ENCODE measurements at places on chromosomes 12 and 14.

DNA sequence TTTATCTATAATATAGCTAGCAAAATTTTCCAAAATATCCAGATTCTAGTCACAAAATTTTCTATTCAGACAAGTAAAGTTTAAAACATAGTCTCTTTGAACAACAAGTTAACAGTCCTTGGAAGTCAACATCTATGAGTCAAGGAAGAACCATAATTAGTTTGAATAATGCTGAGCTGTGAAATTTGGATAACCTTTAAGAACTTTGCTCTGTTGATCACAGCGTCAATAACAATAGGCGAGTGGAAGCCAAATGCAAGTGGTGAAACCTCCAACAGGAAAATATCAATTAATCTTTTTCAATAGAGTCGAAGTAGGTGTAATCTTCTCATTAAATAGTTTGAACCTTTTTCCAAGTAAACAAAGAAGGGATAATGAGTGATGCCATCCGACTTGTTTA is 466.6 kb downstream of the FOXG1 start:
- DNase-seq = no peak

DNA sequence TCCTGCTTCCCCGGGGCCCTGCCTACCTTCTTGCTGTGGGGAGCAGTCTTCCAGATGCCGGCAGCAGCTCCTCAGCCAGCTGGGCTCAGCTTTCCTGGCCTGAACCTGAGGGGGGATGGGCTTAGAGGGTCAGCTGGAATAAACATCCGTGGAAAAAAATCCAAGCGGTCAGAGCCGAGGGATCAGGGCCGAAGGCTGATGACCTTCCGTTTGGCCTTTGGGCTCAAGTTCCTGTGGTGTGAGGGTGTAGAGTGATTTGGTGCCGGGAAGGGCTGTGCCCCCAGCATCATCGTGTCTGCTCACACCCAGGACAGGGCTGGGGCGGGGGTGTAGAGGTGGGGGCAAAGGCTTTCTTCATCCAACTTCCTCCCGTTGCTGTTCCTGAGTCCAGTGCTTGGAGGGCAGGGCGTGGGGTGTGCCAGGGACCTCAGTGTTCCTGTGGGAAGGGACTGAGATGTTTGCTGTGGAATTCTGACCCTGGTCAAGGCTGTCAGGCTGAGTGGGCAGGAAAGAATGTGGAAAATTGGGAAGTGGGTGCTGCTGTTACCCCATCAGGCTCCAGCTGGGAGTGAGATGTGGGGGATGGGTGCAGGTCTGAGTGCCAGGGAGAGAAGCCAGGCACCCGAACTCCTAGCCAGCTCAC is 2.6 kb downstream of the SMIM41 start:
- DNase-seq = no peak

- DNase-seq = no peak
Observed at GRCh38 chr12:54956818-54957641, 27.5 kb downstream of the TESPA1 start.

- peak; percentile 82 for DNase-seq
Observed at GRCh38 chr14:69715725-69716477, 51.0 kb upstream of the SRSF5 start.

DNA sequence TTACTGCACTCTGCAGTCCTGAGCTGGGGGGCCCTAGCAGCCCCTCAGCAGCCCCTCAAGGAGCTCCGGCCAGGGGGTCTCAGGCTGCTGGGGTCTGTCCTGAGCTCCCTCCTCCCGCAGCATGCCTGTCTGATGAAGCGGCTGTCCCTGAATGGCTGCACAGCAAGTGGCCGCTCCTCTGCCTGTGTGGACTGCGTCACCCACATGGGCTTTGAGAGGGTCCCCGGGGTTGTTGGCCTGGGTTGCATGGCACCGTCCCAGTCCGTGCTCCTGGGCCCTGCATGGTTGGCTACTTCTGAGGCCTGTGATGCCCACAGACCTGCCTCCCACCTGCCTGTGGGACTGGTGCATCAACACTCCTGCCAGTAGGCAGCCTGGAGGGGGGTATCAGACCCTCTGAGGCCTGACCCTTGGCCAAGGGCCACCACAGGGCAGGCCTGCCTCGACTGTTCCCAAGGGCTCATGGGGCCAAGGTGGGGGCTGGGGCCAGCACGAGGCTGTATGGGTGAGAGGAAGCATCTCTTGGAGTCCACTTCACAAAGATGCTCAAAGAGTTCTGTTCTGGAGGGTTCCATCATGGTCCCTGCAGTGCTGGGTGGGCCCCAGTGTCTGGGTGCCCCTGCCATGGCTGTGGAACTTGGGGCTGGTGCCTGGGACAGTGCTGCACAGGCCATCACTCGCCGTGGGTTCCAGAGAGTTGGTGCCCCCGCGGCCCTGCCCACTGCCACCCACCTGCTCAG is 12.2 kb downstream of the CEP170B start:
- DNase-seq = no peak

GRCh38 chr12:13176256-13176655 is 20.3 kb upstream of the EMP1 start:
- no peak for DNase-seq

- no peak for DNase-seq
Observed at GRCh38 chr14:73645248-73645610, 443 bp downstream of the DNAL1 start.

DNA sequence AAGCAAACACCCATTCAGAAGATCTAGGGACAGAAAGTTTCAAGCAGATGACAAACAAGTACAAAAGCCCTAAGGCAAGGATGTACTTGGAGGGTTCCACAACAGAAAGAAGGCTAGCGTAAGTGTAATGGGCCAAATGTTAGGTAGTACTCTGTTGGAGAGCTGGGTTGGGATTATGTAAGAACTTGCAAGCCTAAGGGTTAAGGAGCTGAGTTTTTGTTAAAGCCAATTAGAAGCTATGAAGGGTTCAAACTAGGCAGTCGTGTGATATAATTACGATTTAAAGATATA is 41.4 kb downstream of the HECTD1 start:
- DNase-seq = no peak

DNA sequence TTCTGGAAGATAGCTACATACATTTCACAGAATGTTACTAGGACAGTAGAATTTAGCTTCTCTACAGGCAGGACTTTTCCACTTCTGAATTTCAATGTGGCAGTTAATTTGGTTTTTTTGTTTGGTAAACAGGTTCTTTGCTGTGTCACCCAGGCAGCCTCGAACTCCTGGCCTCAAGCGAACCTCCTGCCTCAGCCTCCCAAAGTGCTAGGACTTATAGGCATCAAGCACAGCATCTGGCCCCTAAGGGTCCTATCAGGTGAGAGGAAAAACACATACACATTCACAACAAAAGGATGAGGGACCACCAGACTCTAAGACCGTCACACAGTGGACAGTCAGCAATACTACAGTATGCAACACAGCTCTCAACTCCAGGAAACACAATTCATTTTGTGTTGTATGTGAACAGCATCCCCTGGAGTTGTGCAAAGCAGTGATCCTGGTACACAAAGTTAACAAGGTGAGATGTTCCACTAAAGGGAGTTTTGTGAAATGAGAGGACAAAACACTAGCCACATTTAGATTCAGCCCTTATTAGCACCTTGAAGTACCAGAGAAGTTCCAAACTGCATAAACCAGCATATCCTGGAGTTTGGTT is 6.9 kb downstream of the ATP2B1 start:
- no peak for DNase-seq

GRCh38 chr14:105484069-105484996 is 2.4 kb upstream of the CRIP1 start:
- DNase-seq = no peak

- DNase-seq = no peak
Observed at GRCh38 chr12:118188690-118189371, 52.9 kb downstream of the PEBP1 start.

DNA sequence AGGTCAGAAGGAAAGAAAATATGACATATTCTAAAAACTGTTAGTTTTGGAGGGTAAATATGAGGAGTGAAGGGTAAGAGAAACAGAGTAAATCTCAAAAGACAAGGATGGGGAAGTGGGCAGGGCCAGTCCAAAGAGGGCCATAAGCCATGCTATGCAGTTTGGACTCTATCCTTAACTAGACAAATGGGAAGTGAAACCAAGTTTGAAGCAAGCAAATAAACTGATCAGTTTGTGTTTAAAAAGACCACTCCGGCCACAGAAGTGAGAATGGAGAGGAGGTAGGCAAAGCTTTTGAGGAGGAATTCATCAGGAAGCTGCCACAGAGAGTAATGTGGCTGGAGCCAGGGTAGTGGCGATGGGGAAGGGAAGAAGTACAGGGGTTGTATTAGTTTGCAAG is 37.5 kb upstream of the DAAM1 start:
- DNase-seq = no peak

GRCh38 chr14:51868405-51868804 is 8.0 kb downstream of the GNG2 start:
- no peak for DNase-seq

All from pulmonary artery endothelial cell (primary cell).